Mesenchymal stem cell (in vitro differentiated cells and primary cell): ENCODE measurements at places on chromosomes 1 and 21.
A peak's percentile ranks its signal among the peaks of the same experiment; 100 is the strongest.

- H3K4me1 ChIP-seq = peaks cover 5% of the 10 kb centered on the region
- no peak overlapping the region for H3K4me3 ChIP-seq
- no peak overlapping the region for H3K27ac ChIP-seq
- H3K27me3 ChIP-seq = peaks cover 33% of the 10 kb centered on the region
Observed at GRCh38 chr1:154845174-154845573, 24.9 kb downstream of the KCNN3 start.

- no peaks in the 10 kb centered on the region for H3K36me3 ChIP-seq
- H3K27me3 ChIP-seq = no peaks in the 10 kb centered on the region
- no peaks in the 10 kb centered on the region for H3K4me1 ChIP-seq
- no peak for DNase-seq
- H3K4me3 ChIP-seq = no peak overlapping the region
Observed at GRCh38 chr1:86114816-86115400, 41.7 kb downstream of the COL24A1 start.

DNA sequence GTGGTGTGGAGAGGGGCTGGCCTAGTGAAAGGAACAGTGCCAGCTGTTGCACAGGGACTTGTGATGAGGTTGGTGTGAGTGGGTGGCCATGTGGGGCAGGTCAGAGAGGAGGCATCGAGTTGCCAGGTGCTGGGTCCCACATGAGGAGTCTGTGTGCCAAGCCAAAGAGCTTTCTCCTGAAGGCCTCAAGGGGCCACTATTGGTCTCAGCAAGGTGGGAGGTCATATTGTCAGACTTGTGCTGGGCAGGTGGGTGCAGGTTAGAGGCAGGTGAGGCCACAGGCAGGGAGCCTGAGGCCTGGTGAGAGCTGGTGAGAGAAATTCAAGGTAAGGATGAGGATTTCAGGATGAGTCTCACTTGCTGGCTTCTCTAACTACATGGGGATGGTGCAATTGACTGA, 256.8 kb downstream of the DISC1 start:
- H3K36me3 ChIP-seq = no peaks in the 10 kb centered on the region
- H3K27me3 ChIP-seq = no peaks in the 10 kb centered on the region
- no peak for DNase-seq
- no peak overlapping the region for H3K27ac ChIP-seq
- no peak overlapping the region for H3K4me3 ChIP-seq
- H3K4me1 ChIP-seq = peaks cover 3% of the 10 kb centered on the region

DNA sequence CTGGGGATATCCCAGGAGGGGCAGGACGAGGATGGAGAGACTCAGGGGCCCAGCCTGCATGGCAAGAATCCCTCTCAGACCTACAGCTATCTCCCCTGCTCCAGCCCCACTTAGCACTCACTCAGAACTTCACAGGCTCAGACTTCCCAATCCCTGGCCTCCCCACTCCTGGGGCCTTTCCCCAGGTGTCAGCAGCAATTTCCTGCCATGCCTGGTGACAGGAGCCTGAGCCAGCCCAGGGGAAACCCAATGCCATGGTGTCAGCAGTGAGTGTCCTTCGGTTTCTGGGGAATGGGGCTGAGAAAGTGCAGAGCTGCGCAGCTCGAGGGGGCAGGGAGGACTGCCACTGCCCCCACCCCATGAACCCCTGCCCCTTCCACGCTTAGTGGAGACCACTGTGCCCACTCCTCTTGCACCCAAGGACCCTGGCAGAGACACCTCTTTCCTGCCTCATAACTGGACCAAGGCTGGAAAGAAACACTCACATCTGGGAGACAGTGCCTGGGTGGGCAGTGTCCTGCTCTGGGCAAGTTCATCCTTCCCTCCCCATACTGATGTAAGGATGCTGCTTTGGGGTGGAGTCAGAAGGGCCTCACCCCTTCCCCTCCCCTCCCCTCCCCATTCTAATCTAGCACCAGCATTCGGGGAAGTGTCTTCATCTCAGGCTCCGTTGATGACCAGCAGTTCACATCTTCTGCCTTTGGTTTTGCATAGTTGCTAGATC, 17.1 kb upstream of the UBL4B start:
- H3K27me3 ChIP-seq = peaks cover 82% of the 10 kb centered on the region
- no peaks in the 10 kb centered on the region for H3K36me3 ChIP-seq
- no peak overlapping the region for H3K27ac ChIP-seq
- DNase-seq = no peak

DNA sequence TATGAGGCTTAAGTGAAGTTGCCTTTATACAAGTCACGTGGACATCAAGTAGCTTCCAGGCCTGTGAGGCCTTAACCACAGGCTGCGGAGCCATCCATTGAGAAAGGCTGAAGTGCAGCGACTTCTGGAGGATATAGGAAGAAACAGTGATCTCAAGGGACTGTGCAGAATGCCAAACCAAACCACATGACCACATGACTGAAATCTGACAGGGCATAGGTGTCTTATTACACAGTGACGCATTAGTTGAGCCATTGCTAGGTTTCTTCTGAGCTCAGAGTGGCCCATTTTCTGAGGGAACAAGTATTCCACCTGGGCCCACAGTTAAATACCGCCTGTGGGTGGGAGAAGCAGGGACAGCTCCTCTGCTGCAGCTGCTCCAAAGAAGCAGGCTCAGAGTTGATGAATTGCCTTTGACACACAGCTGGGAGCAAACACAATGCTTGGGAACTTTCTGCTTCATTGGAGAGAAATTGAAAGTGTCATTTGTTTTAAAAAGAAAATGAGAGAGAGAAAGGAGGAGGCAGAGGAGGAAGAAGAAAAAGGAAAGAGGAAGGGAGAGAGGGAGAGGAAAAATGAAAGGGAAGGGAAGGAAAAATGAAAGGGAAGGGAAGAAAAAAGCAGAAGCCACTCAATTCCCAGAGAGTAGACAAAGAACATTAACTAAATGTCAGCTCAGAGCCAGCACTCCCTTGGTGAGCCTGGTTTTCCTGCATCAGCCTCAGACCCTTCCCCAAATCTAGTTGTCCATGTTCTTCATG, 94.4 kb downstream of the COLGALT2 start:
- peaks cover 6% of the 10 kb centered on the region for H3K4me1 ChIP-seq
- H3K27ac ChIP-seq = peak overlapping the region; percentile 49
- H3K4me3 ChIP-seq = no peak overlapping the region
- no peaks in the 10 kb centered on the region for H3K27me3 ChIP-seq
- no peaks in the 10 kb centered on the region for H3K36me3 ChIP-seq

DNA sequence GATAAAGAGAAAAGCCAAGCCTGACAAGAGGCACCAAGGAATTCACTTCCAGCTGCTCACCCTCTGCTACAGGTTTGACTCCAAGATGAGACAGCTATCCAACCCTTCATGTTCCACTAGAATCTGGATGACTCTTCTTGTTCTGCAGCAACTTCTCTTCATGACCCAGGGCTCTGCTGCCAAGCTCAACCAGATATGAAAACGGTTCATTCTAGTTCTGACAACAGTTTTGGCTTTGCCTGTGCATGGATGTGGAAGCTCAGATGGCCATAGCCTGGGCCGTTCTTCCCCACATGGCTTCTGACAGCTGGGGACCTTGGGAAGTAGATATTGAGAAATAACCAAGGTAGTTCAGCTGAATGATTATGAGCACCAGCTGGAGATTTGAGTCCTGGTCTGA, 13.7 kb downstream of the PI4KB start:
- H3K4me1 ChIP-seq = peaks cover 30% of the 10 kb centered on the region
- no peak overlapping the region for H3K4me3 ChIP-seq
- H3K27ac ChIP-seq = no peak overlapping the region
- DNase-seq = no peak
- no peaks in the 10 kb centered on the region for H3K27me3 ChIP-seq

GRCh38 chr1:29593601-29594382, 357.5 kb downstream of the PTPRU start:
- no peak for DNase-seq
- H3K36me3 ChIP-seq = no peaks in the 10 kb centered on the region
- no peak overlapping the region for H3K27ac ChIP-seq
- H3K4me1 ChIP-seq = peaks cover 28% of the 10 kb centered on the region
- no peaks in the 10 kb centered on the region for H3K27me3 ChIP-seq

- peaks cover 14% of the 10 kb centered on the region for H3K4me1 ChIP-seq
- no peak overlapping the region for H3K27ac ChIP-seq
- H3K27me3 ChIP-seq = peaks cover 41% of the 10 kb centered on the region
- no peak overlapping the region for H3K4me3 ChIP-seq
- H3K36me3 ChIP-seq = no peaks in the 10 kb centered on the region
- DNase-seq = no peak
Observed at GRCh38 chr1:38055398-38055797, 8.8 kb upstream of the POU3F1 start.

- no peaks in the 10 kb centered on the region for H3K27me3 ChIP-seq
- no peak for DNase-seq
- no peak overlapping the region for H3K4me3 ChIP-seq
Observed at GRCh38 chr1:85815906-85816305, 107.7 kb upstream of the ZNHIT6 start.

DNA sequence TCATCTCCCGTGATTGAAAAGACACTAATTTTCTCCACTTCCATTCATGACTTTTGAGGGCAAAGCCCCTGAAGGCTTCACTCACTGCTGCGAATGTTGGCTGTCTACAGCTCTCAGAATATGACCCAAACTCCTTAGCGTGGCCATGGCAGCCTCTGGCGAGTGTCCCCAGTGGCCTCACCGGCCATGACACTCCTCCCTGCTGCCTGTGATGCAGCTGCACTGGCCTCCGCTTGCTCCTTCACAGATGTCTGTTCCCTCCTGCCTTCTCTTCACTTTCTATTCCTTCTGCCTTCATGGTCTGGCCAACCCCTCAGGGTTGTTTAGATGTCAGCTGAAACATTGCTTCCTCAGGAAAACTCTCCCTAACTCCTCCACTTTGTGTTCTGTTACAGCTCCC, 30.8 kb upstream of the PTPRF start:
- H3K27me3 ChIP-seq = no peaks in the 10 kb centered on the region
- H3K27ac ChIP-seq = no peak overlapping the region
- no peak overlapping the region for H3K4me3 ChIP-seq
- no peaks in the 10 kb centered on the region for H3K36me3 ChIP-seq
- peak; percentile 21 for DNase-seq

DNA sequence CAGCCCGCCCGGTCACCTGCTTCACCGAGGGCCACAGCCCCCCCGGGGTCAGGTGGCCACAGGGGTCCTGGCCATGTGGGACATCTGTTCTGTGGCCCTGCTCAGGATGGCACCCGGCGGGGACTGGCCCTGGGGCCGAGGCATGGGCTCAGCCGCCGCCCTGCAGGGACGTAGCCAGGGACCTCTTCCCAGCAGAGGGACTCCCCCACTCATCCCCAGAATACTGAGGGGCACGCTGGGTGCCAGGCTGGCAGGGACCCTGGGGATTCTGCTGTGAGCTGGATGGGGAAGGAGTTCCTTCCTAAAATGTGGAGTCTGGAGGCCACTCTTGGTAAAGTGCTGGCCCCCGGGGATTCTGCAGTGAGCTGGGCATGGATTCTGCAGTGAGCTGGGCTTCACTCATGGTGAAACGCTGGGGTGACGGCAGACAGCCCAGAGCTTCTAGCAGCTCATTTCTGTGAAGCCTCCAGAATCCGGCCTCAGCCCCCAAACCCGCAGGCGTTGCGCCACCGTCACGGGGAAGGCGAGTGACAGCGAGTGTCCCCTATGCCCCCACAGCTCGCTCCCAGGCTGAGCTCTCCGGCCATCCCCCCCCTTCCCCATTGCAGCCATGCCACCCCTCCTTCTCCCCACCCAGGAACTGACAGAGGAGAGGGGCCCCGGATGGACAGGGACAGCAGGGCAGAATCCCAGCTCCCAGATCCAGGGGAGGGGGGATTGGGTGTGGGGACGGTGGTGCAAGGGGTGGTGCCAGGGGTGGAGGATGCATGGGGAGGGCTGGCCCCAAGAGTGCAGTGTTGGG, 1.4 kb downstream of the ITGB2 start:
- no peaks in the 10 kb centered on the region for H3K36me3 ChIP-seq
- H3K27me3 ChIP-seq = peaks cover 67% of the 10 kb centered on the region
- H3K27ac ChIP-seq = no peak overlapping the region

GRCh38 chr21:44012474-44013379, 618 bp downstream of the TRAPPC10 start:
- H3K27ac ChIP-seq = peak overlapping the region; percentile 18
- H3K4me3 ChIP-seq = peak overlapping the region; percentile 94
- no peaks in the 10 kb centered on the region for H3K27me3 ChIP-seq
- peak; percentile 37 for DNase-seq
- peaks cover 16% of the 10 kb centered on the region for H3K4me1 ChIP-seq

- DNase-seq = no peak
- H3K27ac ChIP-seq = no peak overlapping the region
- no peaks in the 10 kb centered on the region for H3K36me3 ChIP-seq
- no peak overlapping the region for H3K4me3 ChIP-seq
- H3K4me1 ChIP-seq = no peaks in the 10 kb centered on the region
Observed at GRCh38 chr1:30335389-30335996, 387.9 kb downstream of the MATN1 start.

DNA sequence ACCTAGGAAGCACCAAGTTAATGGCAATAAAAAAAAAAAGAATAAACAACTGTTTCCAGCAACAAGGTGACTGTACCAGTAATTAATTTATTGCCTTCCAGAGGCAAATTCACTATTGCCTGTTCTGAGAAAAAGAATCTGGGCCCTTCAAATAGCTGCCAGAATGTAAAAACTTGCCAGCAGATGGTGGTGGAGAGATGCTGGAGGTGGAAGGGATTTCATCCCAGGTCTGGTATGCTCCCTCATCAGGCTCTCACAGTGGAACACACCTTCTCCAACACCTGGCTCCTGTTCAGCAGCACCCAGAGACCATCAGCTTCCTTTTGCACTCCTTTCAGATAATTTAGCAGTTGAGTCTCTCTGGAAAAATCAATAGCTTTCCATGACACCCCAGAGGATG, 792.9 kb upstream of the ADAMTS5 start:
- no peaks in the 10 kb centered on the region for H3K36me3 ChIP-seq
- DNase-seq = no peak
- H3K27ac ChIP-seq = no peak overlapping the region
- H3K4me1 ChIP-seq = no peaks in the 10 kb centered on the region
- H3K27me3 ChIP-seq = no peaks in the 10 kb centered on the region
- H3K4me3 ChIP-seq = no peak overlapping the region

- no peak overlapping the region for H3K4me3 ChIP-seq
- H3K4me1 ChIP-seq = no peaks in the 10 kb centered on the region
- no peaks in the 10 kb centered on the region for H3K27me3 ChIP-seq
- DNase-seq = no peak
Observed at GRCh38 chr1:86812286-86812685, 101.6 kb downstream of the SELENOF start.

DNA sequence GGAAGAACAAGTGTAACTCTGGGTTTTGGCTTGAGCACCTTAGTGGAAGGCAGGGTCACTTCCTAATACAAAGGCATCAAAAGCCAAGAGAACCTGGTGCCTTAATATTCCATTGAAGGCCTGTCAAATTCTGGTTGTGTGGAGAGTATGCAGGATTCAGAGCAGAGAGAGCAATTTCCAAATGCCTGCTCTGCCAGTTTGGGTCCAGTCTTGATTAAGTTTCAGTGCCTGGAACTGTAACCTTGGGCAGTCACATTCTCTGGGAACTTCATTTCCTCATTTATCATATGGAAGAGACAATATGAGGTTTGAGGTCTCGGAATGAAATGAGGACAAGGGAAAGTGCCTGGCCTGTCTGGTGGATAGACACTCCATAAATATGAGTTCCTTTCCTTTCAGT, 198.0 kb upstream of the C8B start:
- no peaks in the 10 kb centered on the region for H3K36me3 ChIP-seq
- H3K4me3 ChIP-seq = no peak overlapping the region
- H3K4me1 ChIP-seq = no peaks in the 10 kb centered on the region
- no peak for DNase-seq
- no peak overlapping the region for H3K27ac ChIP-seq
- no peaks in the 10 kb centered on the region for H3K27me3 ChIP-seq

GRCh38 chr1:74468982-74469603, 43.3 kb downstream of the LRRC53 start:
- DNase-seq = peak; percentile 28
- no peak overlapping the region for H3K4me3 ChIP-seq
- no peaks in the 10 kb centered on the region for H3K36me3 ChIP-seq
- no peak overlapping the region for H3K27ac ChIP-seq
- H3K4me1 ChIP-seq = no peaks in the 10 kb centered on the region
- H3K27me3 ChIP-seq = peaks cover 14% of the 10 kb centered on the region
